ENCODE measurements at places on chromosomes 4 and X.

DNA sequence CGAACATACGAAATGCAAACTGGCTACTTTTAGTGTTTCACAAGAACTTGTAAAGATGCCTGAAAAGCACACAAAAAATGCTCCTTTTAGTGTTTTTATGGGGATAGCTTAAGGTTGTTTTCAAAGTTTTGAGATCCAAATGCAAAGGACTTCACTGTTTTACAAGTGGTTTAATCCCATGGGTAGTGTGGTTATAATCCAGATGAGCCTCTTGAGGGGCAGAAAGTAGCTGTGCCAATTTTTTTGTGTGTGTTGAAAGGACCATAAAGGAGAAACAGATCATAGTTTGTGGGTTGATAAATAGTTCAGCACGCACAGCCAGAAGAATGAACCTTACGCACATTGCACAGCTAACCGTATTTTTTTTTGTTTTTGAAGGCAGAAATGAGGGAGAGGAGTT lies 126.9 kb upstream of the GIMD1 start:
- DNase-seq = no peak

- peak; percentile 82 for DNase-seq
Measured at GRCh38 chrX:115690511-115691216, 129.7 kb downstream of the PLS3 start.

DNA sequence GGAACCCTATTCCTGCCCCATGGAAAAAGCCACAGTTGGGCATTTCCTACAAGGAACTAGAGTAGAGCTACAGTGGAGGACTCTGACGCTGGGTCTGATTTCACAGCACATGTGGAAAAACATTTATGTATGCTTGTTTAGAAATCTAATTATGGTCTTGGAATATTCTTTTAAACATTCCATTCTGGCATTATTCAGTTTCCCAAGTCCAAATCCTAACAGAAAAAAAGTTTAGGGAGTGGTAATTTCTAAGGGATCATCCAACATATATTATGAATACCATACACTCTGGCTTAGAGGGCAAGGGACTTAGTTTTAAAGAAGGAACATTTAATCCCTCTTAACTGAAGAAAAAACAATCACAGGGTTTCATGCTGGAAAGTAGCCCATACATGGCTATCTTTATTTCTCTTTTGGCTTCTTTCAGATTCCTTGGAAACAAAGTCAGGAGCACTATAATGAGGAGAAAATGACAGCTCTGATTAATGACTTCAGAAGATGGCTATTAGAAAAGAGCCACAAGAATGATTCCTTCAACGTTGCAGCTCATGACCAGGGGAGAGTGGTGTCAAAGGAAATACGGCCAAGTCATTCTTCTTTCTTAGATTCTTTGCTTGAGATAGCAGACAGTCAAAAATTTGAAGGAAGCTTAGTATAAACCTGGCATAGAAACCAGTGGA lies 56.1 kb downstream of the CNGA2 start:
- peak; percentile 1 for DNase-seq

- DNase-seq = no peak
Measured at GRCh38 chrX:100407147-100407783, 2.8 kb downstream of the PCDH19 start.

GRCh38 chr4:88964450-88964849 lies 92.5 kb downstream of the FAM13A start:
- DNase-seq = peak; percentile 73

- DNase-seq = no peak
Measured at GRCh38 chr4:102405821-102406401, 60.6 kb upstream of the SLC39A8 start.

DNA sequence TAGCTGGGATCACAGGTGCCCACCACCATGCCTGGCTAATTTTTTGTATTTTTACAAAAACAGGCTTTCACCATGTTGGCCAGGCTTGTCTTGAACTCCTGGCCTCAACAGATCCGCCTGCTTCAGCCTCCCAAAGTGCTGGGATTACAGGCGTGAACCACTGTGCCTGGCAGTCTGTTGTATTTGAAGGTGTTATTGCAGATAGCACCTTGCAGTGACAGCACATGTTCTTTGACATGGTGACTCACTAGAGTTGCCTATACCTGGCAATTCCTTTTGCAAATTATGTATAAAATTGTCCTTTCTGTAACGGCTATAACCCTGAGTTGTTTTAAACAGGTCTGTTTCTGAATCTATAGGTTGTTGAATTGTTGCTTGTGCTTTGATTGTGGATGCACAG lies 7.9 kb downstream of the OGT start:
- no peak for DNase-seq

DNA sequence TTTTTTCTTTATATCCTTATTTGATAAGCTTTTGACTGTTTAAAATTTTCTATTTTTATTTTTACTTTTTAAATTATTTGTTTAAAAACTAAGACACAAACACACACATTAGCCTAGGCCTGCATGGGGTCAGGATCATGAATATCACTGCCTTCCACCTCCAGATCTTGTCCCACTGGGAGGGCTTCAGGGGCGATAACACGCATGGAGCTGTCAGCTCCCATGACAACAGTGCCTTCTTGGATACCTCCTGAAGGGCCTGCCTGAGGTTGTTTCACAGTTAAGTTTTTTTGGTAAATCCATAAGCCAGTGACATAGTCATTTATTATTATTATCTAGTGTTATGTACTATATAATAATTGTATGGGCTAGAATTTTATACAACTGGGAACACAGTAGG lies 85.4 kb upstream of the FAT1 start:
- DNase-seq = no peak

DNA sequence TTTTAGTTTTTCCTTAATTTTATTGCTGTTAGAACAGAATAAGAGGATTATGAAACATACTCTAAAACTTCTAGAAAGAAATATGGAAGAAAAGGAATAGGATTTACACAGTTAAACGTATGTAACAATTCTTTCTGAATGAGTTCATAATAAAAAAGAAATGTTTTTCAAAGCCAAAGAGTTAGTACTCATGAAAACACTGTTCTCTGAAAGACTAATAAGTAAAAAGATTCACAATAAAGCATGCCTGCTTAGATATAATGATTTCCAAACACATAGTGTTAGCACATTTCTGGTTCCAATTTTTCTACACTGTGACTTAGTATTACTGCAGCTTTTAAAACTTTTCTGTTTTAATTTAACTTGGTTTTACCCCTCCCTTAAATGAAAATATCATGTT lies 49.8 kb upstream of the PRSS48 start:
- DNase-seq = no peak

DNA sequence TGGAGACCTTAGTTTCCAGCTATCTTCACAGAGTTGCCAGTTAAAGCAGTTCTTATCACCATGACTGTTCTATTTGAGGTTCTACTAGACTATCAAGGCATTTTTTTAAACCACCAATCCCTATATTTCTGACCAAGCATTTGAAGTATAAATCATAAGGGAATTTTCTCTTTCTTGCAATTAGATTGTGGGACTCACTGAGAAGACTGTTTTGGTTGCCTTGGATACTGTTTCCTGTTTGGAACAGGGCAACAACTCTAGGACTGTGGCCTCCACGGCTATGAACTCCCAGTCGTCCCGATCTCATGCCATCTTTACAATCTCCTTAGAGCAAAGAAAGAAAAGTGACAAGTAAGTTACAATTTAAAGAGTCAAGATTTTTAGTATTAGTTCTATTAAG lies 11.8 kb downstream of the KIF4A start:
- peak; percentile 24 for DNase-seq

- DNase-seq = no peak
Measured at GRCh38 chr4:153728660-153729059, 31.2 kb downstream of the RNF175 start.

DNA sequence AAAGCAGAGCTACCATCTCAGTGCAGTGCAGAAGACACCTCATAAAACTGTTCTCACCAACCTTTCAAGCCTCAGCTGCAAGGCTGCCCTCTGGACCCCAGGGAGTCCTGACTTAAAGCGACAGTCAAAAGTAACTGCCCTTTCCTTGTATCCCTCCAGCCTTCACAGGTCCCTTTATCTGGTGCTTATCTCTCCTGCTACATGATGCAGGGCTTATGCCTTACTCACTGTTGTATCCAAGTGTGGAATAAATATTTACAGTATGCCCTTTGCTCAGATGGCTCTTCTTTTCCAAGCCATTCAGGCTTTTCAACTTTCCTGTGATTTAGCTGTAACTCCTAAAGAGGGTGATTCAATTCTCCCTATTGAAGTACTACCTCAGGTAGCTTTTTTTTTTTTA lies 92.6 kb downstream of the KDR start:
- peak; percentile 8 for DNase-seq

DNA sequence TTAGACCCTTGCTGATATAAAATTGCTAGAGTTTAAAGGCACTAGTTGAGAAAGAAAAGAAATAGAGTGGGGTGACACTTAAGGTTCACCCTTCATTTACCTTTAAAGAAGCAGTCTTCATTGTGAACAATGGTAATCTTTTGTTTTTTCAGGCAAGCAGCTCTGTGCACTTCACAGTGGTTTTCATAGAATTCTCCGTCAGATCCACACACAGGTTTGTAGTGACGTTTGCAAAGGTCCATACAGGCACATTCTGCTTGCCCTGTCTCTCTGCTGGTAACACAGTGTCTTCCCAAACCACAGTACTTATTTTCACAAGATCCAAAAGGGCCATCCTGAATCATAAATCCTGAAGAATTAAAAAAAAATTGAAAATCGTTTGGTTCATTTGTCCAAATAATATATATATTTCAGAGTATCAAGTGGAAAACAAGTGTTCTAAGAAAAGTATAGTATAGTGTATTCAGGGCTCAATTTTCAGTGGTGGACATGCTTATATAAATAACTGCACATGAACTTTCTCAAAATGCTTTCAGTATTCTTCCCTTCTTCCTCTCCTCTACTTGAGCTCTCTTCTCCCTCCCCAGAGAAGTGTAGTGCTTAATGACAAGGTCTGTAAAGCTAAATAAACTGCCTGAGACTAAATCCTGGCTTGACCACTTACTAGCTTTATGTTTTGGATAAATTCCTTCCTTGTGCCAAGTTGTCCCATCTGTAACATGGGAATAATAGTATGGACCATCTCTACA lies 243.3 kb downstream of the FSTL5 start:
- DNase-seq = no peak

DNA sequence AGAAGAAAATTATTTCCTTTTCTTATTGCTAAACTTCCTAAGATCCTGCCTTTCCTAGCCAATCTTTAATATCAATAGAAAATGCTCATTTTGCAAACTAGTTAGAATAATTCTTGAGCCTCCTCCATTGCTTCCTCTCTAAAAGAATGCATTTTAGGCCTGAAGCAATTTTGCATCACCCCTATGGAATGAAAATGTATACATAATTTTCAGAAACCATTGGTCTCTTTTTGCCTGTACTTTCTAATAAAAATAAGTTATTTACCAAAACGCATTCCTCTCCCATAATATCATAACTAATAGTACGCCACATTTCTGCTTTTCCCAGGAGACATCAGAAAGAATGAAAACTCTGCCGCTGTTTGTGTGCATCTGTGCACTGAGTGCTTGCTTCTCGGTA lies 1.7 kb downstream of the MUC7 start:
- no peak for DNase-seq

DNA sequence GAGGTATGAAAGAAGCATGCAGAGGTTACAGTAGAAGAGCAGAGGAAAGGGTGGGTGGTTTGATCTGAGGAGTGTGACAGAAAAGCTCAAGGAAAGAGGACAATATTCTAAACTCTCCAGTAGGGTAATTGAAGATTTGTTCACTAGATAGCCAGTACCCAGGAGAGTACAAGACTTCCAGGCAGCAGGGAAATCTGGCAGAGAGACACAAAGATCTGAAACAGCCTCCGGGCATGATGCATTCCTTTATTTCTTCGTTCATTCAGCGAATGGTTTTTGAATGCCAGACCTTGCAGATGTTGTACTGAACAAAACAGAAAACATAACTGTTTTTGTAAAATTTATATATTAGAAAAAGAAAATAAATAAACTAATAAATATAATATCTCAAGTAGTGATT lies 766.6 kb downstream of the FAT4 start:
- no peak for DNase-seq

DNA sequence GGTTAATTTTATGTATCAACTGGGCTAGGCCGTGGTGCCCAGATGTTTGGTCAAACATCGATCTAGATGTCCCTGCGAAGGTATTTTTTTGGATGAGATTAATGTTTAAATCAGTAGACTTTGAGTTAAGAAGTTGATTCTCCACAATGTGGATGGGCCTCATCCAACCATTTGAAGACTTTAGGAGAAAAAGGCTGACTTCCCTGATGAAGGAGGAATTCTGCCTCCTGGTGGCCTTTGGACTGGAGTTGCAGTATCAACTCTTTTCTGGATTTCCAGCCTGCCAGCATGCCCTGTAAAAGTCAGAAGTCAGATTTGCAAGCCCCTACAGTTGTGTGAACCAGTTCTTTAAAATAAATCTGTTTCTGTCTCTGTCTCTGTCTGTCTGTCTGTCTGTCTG lies 91.4 kb downstream of the STK32B start:
- peak; percentile 58 for DNase-seq

GRCh38 chr4:35464964-35465528 lies 779.3 kb downstream of the ARAP2 start:
- no peak for DNase-seq

- DNase-seq = peak; percentile 54
Measured at GRCh38 chrX:40105835-40106675, 8.3 kb upstream of the BCOR start.

DNA sequence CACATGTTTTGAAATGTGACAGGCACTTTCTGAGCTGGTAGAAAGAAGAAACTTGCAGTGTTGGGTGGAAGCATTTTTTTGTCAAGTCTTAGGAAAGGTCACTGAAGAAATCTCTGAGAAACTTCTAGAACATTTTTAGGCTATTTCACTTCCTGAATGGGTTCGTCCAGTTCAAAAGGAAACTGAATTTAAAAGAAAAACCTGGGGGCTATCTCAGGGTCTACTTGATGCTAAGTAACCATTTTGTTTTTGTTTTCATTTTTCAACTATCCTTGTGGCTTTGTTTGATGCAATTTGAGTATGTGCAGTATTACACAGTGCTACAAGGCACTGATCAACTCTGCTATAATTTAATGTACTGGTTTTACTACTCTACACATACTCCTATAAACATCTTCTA lies 34.0 kb upstream of the AMOT start:
- no peak for DNase-seq

DNA sequence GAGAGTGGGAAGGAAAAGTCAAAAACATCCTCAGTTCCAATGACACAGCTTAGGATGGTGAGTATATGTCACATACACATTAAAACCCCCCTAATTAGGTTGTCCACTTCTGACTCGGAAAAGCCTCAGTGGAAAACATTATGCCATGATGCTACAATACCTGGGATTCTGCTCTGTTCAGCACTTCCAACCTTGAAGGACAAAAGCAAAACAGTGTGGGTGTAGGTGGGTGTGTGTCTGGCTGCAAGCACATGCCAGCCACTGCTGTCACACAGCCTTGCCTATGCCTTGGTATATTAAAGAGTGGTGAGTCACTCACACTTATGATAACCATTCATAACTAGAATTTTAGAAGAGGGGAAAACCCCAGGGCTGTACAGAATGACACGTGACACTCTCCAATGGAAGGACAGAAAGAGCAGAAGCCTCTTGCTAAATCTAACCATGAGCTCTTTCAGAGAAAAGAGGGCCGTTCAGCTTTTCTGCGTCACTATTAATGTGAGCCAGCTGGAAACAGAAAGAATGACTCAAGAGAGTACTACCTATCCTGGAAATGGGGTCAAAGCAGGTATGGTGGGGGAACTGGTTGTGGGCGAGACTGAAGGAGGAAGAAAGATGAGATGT lies 159.6 kb downstream of the TET2 start:
- DNase-seq = no peak
